Left hindlimb (tissue), 1 donor: ENCODE measurements at places on chromosomes 2 and 18.

- DNase-seq: no peak
These were observed 8.0 kb downstream of the MRPL33 start for GRCh38 chr2:27779417-27780055.

GRCh38 chr2:175152242-175152641 lies 15.8 kb downstream of the ATF2 start:
- DNase-seq: no peak

DNA sequence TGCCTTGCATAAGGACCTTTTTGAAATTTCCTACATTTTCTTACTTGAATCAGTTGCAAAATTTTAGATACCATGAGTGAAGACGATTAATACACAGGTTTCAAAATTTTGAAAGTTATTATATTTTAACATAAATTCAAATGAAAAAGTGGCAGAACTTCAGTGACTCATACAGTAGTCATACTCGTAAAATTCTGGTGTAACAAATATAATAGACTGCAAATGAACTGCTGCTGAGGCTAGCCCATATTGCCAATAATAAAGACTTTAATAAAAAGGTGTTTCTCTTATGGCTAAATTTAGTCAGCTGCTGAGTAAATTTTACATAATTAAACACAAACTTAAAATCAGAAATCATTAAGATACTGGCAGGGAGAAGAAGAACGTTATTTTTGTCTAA lies 36.9 kb downstream of the MSH6 start:
- DNase-seq: no peak

- peak; percentile 48 for DNase-seq
These were observed 929.2 kb upstream of the SOX11 start for GRCh38 chr2:4762951-4763376.

DNA sequence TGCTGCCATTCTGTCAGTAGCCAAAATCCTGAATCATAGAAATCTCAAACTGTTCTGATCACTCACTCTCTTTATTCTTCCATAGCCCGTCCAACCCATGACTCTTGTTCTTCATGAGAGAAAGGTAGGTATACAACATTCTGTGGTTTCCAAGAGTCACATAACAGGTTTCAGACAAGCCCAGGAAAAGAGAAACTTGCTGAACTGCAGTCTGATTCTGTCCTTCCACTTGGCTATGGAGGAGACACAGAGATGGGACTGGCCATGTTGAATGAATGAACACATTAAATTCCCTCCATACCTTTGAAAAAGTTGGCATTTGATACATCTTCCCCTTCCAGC lies 880.2 kb upstream of the CELF4 start:
- DNase-seq: no peak

DNA sequence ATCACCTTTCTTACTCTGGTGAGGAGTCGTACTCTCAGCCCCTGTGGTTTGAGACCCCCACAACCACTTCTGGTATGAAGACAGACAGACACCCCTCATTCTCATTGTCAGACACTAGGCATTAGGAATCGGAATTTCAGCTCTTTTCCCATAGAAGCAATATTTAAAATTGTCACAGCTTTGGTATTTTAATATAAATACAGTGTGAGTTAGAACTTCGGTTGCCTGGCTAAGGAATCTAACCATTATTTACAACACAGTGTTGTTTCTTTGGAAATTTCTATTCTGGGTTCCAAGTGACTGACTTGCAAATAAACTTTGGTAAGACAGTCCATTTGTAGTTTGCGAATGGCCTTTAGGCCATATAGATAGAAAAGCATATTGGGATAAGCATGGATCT lies 318.1 kb downstream of the PARD3B start:
- DNase-seq: no peak

GRCh38 chr2:219439506-219439905 lies 4.9 kb downstream of the SPEG start:
- peak; percentile 77 for DNase-seq
